ENCODE measurements at places on chromosomes 3 and 15.

GRCh38 chr3:36172699-36173098, 207.6 kb upstream of the STAC start:
- no peak for DNase-seq

DNA sequence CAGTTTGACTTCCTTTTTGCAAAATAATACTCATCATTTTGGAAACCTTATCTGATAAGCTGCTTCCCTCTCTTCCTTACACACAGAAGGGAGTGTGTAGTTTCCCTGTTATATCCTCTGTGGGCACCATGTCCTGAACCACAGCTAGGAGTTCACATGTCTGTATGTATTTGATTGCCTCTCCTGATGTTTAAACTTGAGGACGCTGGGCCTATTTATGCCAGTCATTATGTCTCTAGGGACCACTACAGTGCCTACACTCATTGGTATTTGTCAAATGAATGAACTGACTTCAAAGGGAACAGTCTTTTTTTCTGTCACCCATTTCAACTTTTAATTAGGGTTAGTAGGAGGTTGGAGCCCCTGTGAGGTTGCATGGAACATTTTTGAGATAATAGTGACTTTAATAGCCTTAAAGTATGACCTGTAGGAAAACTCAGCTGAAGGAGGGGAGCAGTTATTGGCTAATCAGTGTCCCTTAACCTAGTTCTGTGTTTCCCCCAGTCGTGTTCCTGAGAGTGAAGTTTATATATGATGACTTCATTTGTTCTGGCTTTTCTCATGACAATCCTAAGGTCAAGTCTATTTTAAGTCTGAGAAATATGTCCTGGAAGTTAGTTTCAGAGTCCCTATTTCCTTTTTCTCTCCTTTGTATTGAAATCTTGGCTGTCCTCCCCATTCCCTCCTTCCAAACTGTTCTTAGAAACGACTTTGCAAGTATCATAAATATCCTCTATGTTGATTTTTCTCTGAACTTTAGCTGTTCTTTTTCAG, 28.9 kb downstream of the PDE8A start:
- DNase-seq, result no peak

- no peak for DNase-seq
Measured at GRCh38 chr3:171935261-171936123, 92.3 kb downstream of the TMEM212 start.

DNA sequence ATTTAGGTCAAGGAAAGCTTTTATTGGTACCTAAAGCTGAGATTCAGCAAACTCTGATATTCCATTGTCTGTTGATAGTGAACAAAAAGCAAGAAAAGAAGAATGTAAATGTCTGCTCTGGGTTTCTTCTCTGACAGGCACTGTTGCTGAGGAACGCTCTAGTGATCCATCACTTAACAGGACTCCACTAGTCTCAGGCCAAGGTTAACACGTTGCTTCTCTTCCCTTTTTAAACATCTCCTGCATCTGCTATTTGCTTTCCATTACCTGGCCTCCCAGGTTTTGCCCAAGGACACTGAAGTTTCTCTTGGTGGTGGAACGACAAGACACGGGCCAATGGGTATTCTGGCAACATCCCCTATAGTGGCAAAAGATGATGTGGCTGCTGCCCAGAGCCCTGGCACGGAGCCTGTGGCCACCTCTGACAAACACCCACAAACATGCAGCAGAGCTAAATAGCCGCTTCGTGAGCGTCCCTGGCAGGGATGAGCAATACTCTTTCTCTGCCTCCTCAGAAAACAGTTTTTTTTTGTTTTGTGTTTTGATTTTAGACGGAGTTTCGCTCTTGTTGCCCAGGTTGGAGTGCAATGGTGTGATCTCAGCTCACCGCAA, 97.8 kb upstream of the AKAP13 start:
- DNase-seq, result no peak

- no peak for DNase-seq
Measured at GRCh38 chr15:39695793-39696192, 86.8 kb downstream of the FSIP1 start.

- no peak for DNase-seq
Measured at GRCh38 chr3:901953-902778, 190.7 kb upstream of the CNTN6 start.

DNA sequence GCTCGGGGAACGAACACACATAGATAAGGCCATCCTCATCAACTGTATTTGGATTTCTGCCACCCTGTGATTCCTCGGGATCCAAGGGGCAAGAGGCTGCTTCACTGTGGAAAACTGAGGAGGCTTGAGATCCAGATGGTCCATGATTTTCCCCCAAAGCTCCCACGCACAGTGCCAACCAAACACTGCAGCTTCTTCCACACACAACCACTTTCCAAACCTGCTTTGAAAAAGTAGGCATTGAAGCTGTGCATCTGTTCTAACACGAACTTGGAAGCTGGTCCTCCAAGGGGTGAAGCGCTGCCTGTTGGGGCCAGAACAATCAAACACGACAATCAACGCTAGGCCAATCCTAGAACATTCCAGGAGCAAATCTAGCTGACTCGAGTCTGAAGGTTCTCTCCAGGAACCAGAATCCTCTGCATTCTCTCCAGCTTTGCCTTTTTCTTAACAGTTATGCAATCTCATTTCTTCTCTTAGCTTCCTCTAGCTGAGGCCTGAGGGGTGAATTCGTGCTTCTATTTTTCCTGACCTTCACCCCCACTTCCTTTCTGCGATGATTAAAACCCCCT, 104.4 kb downstream of the LRRK1 start:
- DNase-seq, result no peak

DNA sequence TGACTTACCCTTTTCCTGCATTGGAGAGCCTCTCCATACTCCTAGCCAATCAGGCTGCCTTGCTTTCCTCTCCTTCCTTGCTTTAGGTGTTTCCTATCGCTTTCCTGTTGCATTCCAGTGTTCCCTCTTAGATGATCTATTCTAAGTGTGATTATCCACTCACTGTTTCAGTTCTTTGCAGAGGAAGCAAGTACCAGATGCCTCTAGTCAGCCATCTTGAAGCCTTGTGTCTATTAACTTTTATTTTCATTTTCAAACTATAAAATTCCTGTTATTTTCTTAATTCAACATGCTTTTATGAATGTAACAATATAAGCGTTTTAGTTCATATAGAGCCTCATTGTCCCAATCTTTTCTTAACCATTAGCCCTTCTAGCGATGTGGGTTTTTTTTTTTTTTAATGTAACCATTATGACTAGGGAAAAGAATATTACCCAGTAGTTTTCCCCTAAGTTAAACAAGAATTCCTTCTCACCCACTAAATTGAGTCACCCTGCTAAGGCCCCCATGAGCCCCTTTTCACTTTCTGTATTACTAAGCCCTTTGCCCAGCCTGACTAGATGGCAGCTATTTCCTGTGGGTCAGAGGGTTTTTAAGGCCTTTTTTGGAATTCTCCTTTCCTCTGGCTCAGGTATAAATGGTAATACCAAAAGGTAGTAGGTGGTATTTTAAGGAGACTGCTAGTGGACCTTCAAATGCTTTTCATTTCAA, 229.4 kb upstream of the CTNNB1 start:
- DNase-seq, result no peak

GRCh38 chr3:32307591-32307990, 69.1 kb downstream of the CMTM8 start:
- no peak for DNase-seq

- no peak for DNase-seq
Measured at GRCh38 chr3:176939022-176939817, 258.1 kb downstream of the TBL1XR1 start.

GRCh38 chr15:57920911-57921310, 144.6 kb downstream of the ALDH1A2 start:
- DNase-seq, result no peak

- DNase-seq, result no peak
Measured at GRCh38 chr3:186060222-186060621, 48.7 kb downstream of the ETV5 start.

DNA sequence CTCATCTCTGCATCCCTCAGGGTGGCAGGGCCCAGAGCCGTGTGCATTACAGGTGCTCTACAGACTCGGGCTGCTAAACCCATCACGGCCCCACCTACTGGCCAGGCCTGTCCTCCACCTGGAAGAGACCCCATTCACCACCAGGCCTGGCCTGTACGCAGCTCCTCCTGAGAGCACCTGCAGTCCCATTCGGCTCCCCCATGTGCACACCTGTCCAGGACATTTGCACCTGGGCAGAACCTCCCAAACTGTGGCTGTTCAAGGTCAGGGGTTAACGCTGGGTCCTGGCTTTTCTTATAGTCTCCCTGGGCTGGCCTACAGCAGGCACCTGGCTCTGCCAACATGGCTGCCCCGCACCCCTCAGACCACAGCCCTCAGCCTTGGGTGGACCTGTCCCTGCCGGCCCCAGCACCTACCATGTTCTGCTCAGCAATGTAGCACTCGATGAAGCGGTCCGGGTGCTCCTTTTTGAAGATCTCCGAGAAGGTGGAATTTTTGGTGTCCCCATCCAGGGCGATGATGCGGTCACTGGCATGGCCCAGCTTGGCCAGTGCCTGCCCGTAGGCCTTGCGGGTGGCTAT, 25.7 kb downstream of the TKT start:
- no peak for DNase-seq

- DNase-seq, result no peak
Measured at GRCh38 chr3:4321732-4322131, 18.6 kb downstream of the SETMAR start.

DNA sequence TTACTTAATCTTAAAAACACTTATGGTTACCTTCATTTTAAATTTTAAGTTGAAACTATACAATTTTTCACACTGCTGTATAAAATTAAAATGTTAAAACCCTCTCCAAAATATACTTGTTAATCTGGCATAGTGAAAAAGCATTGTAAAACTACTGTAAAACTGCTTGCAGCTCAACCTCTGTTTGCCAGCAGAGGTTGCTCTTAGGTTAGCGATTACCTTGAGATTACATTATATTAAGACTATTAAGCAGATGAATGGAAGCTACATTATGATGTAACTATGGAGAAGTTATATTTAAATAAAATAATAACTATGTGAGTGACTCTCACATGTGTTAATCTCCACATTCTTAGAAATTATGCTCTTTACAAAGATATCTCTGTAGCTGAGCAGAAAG, 143.6 kb upstream of the SLITRK3 start:
- no peak for DNase-seq

DNA sequence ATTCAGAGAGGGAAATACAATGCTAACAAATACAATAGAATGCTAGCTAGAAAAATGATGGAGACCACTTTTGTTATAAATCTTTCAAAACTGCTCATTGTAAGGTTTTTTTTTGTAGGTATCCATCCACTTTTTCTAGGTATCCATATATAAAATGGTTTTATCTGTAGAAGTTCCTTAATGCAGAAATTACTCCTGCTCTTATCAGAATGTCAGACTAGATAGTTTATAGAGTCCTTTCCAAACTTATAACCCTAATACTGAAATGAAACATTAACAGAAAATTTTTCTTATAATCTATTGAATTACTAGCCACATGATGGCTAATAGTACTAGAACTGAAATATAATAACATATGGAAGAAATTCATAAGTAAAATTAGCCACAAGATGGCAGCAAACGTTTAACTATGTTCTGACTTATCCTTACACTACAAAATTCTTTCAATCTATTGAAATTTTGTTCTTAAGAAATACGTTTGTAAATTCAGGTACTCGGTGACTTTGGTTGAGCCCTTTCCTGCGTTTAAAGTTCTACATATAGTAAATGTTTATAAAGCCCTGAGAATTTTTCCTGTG, 58.5 kb downstream of the ECT2 start:
- no peak for DNase-seq

DNA sequence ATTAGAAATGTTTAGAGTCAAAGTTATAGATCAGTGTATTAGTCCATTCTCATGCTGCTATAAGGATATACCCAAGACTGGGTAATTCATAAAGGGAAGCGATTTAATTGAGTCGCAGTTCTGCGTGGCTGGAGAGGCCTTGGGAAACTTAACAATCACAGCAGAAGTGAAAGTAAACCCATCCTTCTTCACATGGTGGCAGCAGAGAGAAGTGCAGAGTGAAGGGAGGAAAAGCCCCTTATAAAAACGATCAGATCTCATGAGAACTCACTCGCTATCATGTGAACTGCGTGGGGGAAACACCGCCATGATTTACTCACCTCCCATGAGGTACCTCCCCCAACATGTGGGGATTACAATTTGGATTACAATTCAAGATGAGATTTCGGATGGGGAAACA, 871.5 kb downstream of the DIPK2A start:
- no peak for DNase-seq

DNA sequence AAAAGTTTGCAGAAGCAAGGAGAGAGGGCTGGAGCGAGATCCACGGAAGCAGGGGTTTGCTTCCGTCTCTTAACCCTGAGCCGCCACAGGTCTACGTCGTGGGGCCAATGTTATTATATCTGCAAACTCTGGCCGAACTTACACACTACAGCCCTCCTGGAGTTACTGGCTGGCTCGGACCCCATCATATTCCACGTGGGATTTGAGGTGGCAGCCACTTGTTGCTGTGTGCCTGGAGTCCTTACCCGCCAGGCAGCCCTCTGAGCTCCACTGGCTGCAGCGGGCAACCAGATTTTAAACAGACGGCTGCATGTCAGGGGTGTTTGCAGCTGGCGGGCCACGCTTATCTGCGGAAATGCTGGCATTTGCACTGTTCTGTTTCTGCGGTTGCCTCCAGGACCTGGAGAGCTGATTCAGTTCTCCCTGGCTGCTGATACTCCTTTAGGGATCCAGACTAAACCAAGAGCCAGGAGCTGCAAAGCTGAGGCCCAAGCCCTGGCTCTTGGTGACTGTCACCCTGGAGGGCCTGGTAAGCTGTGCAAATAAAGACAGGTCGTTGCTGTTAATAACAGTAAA, 34.7 kb downstream of the TM2D3 start:
- no peak for DNase-seq

DNA sequence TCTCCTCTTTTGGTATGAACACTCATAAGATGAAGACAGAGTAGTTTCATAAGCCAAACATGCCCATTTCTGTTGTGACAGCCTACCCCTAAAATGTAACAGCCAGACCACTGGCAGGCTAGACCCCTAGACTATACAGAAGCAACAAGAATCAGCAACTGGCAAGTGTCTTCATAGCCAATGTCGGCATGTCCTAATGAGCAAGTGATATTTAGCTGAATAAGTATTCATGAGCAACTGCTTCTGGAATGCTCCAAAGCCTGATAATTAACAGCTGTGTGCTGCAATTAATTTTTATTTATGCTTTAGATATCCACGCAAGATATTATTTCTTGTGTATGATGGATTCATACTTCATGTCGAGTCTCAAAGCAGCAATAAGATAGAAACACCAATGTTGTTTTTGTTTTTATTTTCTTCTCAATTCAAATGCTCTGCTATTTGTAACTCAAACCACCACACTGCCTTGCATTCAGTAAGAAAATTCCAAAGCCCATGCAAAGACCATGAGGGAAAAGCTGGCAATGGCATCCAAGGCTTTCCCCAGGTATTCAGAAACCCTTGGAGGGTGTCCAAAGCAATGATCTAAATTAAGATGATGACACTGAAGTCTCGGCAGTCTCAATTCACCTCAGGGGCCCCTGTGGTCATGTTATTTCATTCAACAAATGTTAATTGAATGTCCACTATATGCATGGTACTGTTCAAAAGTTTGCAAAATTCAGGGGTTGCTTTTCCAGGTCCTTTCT, 167.7 kb upstream of the NECTIN3 start:
- no peak for DNase-seq

Measured in stimulated activated CD8-positive, alpha-beta memory T cell treated with anti-CD3 and anti-CD28 coated beads, Interleukin-12 subunit alpha, Interleukin-12 subunit beta, amount 100 ng/mL, for 1 hour (primary cell).